HFFc6 (cell line): ENCODE measurements at places on chromosomes 1 and 21.
A peak's percentile ranks its signal among the peaks of the same experiment; 100 is the strongest.

DNA sequence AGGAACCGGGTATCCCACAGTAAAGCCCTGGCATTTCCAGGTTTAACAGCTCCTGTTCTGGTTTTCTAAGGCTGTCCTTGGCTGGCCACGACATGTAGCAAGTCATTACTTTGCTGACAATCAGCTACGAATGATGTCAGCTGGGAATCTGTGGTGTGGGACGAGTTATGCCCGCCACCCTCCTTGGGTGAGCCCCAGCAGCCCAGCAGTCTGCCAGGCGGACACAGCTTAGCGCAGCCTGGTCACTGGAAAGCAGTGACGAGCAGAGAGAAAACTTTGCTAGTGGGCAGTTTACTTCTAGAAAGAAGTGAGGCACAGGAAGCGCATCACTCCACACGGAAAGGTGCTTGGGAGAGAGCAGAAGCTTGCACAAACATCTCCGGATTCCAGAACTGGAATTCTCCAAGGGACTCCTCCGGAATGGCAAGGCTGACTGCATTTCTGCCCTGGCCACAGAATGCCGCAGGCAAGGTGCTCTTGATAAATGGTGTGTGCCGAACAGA, 15.5 kb upstream of the ZNF436 start:
- no peak for DNase-seq
- peak overlapping the region; percentile 80 for H3K27ac ChIP-seq
- peaks cover 5% of the 10 kb centered on the region; the same call in 1 of the 2 replicates for H3K36me3 ChIP-seq

DNA sequence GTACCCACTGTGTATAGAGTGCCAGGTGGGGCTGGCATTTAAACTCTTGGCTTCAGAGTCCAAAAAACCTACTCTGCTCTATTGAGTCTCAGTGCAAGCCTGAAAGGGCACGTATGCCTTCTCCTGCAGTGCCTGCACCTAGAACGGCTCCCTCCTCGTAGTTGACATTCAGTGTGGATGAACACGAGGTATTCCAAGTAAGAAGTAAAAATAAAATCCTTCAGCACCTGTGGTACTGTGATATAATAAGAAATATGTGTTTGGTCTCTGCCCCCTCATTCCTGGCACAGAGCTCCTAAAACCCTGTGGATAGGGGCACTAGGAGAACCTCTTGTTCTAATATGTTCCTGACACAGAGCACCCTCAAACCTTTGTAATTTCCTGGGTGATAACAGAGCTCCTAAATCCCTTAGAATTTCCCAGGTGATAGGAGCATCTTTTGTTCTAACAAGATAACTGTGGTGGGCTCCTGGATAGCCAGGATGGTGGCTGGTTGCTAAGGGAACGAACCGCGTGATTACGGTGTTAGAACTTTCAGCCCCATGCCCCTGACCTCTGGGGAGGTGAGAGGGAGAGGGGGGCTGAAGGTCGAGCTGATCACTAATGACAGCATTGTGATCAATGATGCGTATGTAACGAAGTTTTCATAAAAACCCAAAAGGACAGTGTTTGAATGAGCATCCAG, 16.8 kb downstream of the UCK2 start:
- no peak for DNase-seq
- H3K4me1 ChIP-seq, result peaks cover 57% of the 10 kb centered on the region
- no peak overlapping the region for H3K4me3 ChIP-seq
- no peak overlapping the region for H3K27ac ChIP-seq
- peaks cover 11% of the 10 kb centered on the region for H3K36me3 ChIP-seq
- 0 out of 2 replicates have a peak, but pooled peaks cover 2% of the 10 kb centered on the region for H3K27me3 ChIP-seq

GRCh38 chr21:37036177-37036576, 29.7 kb downstream of the RIPPLY3 start:
- H3K27me3 ChIP-seq, result no peaks in the 10 kb centered on the region; the same call in none of the 2 replicates
- no peak overlapping the region for H3K4me3 ChIP-seq
- H3K36me3 ChIP-seq, result no peaks in the 10 kb centered on the region
- no peak overlapping the region for H3K27ac ChIP-seq
- DNase-seq, result no peak
- H3K4me1 ChIP-seq, result peaks cover 12% of the 10 kb centered on the region

GRCh38 chr1:43453442-43454269, at the start of gene HYI:
Gene HYI, minus strand, starts transcription at chr1:43453931. Its CDS starts 138 bp downstream, at chr1:43453793.
- peak within 1 kb of the TSS; percentile 84 for H3K27ac ChIP-seq
- peaks cover 33% of the 10 kb centered on the region for H3K4me1 ChIP-seq
- H3K36me3 ChIP-seq, result peaks cover 50% of the 10 kb centered on the region
- H3K27me3 ChIP-seq, result peaks cover 15% of the 10 kb centered on the region
- H3K4me3 ChIP-seq, result peak within 1 kb of the TSS; percentile 89

DNA sequence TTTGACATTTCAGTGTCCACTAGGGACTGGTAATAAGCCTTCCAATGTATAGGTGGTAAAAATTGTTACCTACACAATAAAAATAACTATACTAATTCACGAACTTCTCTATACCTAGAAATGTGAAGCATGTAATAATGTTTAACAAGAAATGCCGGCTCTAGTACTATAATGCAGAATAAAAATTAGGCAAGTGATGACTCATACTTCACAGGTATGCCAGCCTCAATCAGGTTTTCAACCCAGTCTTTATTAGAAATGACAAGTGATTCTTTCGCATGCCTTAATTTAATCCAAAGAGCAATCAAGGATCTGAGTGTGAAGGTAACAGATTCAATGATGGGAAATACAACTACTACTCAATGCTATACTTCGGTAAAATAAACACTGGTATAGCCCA, 134.9 kb downstream of the RERE start:
- H3K4me1 ChIP-seq, result peaks cover 23% of the 10 kb centered on the region
- H3K27ac ChIP-seq, result no peak overlapping the region
- no peak overlapping the region for H3K4me3 ChIP-seq
- DNase-seq, result no peak
- no peaks in the 10 kb centered on the region for H3K27me3 ChIP-seq

GRCh38 chr1:87386217-87386790, 57.6 kb downstream of the LMO4 start:
- no peak for DNase-seq
- no peaks in the 10 kb centered on the region for H3K36me3 ChIP-seq
- H3K27ac ChIP-seq, result no peak overlapping the region

DNA sequence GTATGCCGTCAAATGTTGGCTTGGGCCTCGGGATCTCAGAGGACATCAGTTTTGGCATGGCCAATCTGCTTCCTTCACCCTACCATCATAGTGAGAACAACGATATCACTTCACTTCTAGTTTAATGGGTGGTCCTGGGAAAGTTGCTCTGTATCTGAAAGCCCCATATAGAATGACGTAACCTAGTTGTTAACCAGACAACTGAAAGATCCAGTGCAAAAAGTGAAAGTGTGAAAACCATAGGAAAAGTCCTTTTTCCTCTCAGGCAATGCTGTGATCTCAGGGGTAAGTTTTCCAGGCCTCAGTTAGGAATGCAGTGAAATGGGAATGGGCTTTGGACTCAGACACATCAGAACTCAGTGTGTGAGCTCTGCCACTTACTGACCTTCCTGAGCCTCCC, 18.6 kb upstream of the ATP1B1 start:
- peaks cover 15% of the 10 kb centered on the region; the same call in 1 of the 2 replicates for H3K4me1 ChIP-seq
- no peak overlapping the region for H3K4me3 ChIP-seq
- H3K36me3 ChIP-seq, result no peaks in the 10 kb centered on the region
- H3K27me3 ChIP-seq, result no peaks in the 10 kb centered on the region

- H3K4me1 ChIP-seq, result peaks cover 31% of the 10 kb centered on the region
- no peak for DNase-seq
- no peak overlapping the region for H3K27ac ChIP-seq
- H3K4me3 ChIP-seq, result no peak overlapping the region
- H3K36me3 ChIP-seq, result peaks cover 17% of the 10 kb centered on the region
These were observed 3.4 kb downstream of the KIAA0319L start for GRCh38 chr1:35553851-35554250.

DNA sequence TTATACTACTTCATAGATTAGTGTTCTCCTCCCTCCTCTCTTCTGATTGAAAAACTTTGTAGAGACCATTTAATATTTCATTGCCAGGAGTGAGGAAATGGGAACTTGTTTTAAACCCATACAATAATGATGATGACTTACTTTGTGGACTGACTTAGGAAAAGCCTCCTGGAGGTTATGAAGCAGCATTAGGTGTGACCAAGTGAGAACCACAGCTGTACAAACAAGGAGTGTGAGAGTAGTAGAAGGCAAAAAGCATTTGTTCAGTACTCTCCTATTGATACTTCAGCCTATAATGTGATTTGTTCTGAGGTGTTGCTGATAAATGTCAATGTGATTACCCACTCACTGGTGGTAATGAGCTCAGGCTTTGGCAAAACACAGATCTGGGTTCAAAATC, 8.4 kb downstream of the TIPRL start:
- H3K4me3 ChIP-seq, result no peak overlapping the region
- peaks cover 7% of the 10 kb centered on the region; the same call in 1 of the 2 replicates for H3K4me1 ChIP-seq
- no peak for DNase-seq
- no peaks in the 10 kb centered on the region; the same call in 1 of the 2 replicates for H3K27me3 ChIP-seq
- H3K36me3 ChIP-seq, result peaks cover 5% of the 10 kb centered on the region; the same call in 1 of the 2 replicates

GRCh38 chr1:73644198-73644597, 553.8 kb downstream of the LRRIQ3 start:
- no peak for DNase-seq
- peaks cover 2% of the 10 kb centered on the region; the same call in 1 of the 2 replicates for H3K36me3 ChIP-seq
- no peak overlapping the region for H3K4me3 ChIP-seq

- peaks cover 25% of the 10 kb centered on the region for H3K27me3 ChIP-seq
- peak overlapping the region; percentile 38; the same call in 1 of the 2 replicates for H3K4me3 ChIP-seq
These were observed 35.6 kb upstream of the WASF2 start for GRCh38 chr1:27525296-27526272.

- no peak overlapping the region for H3K4me3 ChIP-seq
- peak; percentile 71 for DNase-seq
- peaks cover 16% of the 10 kb centered on the region for H3K4me1 ChIP-seq
- H3K27me3 ChIP-seq, result peaks cover 3% of the 10 kb centered on the region
These were observed 26.5 kb downstream of the RIPPLY3 start for GRCh38 chr21:37032877-37033471.

DNA sequence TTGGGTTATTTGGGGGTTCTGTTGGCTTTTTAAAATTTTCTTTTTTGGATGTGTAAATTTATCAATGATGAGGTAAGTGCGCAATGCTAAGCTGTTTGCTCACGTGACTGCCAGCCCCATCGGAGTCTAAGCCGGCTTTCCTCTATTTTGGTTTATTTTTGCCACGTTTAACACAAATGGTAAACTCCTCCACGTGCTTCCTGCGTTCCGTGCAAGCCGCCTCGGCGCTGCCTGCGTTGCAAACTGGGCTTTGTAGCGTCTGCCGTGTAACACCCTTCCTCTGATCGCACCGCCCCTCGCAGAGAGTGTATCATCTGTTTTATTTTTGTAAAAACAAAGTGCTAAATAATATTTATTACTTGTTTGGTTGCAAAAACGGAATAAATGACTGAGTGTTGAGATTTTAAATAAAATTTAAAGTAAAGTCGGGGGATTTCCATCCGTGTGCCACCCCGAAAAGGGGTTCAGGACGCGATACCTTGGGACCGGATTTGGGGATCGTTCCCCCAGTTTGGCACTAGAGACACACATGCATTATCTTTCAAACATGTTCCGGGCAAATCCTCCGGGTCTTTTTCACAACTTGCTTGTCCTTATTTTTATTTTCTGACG, 3.1 kb downstream of the OLIG2 start:
- H3K27me3 ChIP-seq, result peaks cover 76% of the 10 kb centered on the region
- H3K36me3 ChIP-seq, result no peaks in the 10 kb centered on the region
- no peak for DNase-seq
- no peaks in the 10 kb centered on the region for H3K4me1 ChIP-seq
- H3K4me3 ChIP-seq, result no peak overlapping the region; the same call in 1 of the 2 replicates

DNA sequence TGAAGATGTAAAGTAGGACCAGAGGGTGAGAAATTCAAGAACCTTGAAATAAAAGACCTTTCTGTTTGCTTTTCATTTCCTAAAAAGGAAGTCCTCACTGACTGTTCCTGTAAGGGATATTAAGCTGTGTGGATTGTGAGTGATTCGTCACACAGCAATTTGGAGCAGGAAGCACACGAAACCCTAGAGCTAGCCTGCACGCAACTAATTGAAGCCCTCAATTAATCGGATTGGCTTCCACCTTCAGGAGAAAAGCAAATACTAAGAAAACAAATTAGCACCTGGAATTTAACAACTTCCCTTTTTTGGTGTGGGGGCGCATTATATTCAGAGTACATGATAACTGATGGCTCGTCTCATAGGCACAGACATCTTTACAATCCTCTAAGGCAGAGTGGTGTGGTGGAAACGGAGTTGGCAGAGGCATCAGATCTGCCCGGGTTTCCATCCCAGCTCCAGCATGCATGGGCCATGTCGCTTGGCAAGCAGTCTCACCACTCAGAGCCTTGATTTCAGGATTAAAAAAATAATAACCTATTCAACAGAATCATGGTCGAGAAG, 95.2 kb downstream of the KCNJ15 start:
- H3K36me3 ChIP-seq, result peaks cover 3% of the 10 kb centered on the region; the same call in 1 of the 2 replicates
- peak overlapping the region; percentile 53 for H3K4me3 ChIP-seq
- peak; percentile 74 for DNase-seq
- peaks cover 35% of the 10 kb centered on the region for H3K4me1 ChIP-seq
- H3K27ac ChIP-seq, result peak overlapping the region; percentile 91

GRCh38 chr1:98327220-98327861, 334.2 kb upstream of the SNX7 start:
- H3K27ac ChIP-seq, result peak overlapping the region; percentile 82
- H3K27me3 ChIP-seq, result no peaks in the 10 kb centered on the region; the same call in 1 of the 2 replicates
- H3K4me3 ChIP-seq, result peak overlapping the region; percentile 60
- DNase-seq, result peak; percentile 63
- H3K4me1 ChIP-seq, result peaks cover 95% of the 10 kb centered on the region
- H3K36me3 ChIP-seq, result peaks cover 9% of the 10 kb centered on the region; the same call in 1 of the 2 replicates

GRCh38 chr21:26169611-26170470, 729 bp downstream of the APP start:
- H3K36me3 ChIP-seq, result peaks cover 6% of the 10 kb centered on the region
- peaks cover 50% of the 10 kb centered on the region for H3K4me1 ChIP-seq
- DNase-seq, result peak; percentile 39
- peaks cover 3% of the 10 kb centered on the region for H3K27me3 ChIP-seq

GRCh38 chr21:37478794-37479193, 112.2 kb downstream of the DYRK1A start:
- H3K4me1 ChIP-seq, result peaks cover 21% of the 10 kb centered on the region
- no peak overlapping the region for H3K4me3 ChIP-seq
- peaks cover 20% of the 10 kb centered on the region for H3K36me3 ChIP-seq
- no peak overlapping the region for H3K27ac ChIP-seq
- DNase-seq, result no peak

GRCh38 chr1:55575571-55576279, 360.6 kb upstream of the USP24 start:
- no peak for DNase-seq
- no peak overlapping the region for H3K27ac ChIP-seq
- H3K27me3 ChIP-seq, result peaks cover 2% of the 10 kb centered on the region; the same call in 1 of the 2 replicates
- peaks cover 46% of the 10 kb centered on the region for H3K4me1 ChIP-seq
- H3K36me3 ChIP-seq, result no peaks in the 10 kb centered on the region

DNA sequence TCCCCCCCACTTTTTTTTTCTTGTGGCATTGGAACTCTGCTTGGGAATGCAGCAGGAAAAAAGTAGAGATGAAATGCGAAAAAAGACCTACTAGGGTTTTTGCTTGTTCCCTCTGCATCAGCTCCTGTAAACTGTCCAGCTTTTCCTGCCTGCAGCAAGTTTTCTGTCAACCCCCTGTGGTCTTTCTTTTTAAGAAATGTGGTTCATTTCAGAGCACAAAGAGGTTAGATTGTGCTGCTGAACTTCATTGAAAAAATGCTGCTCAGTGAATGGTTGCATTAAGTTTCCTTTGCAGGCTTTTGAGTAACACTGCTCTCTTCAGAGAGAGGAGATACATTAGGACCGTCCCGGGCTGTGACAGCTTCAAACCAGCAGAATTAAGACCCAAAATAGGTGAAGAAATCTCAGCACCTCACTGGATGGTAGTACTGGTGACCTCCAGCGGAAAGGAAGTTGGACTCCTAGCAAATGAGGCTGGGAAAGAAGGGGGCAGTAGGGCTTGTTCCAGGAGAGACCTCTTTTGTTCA, 80.7 kb downstream of the NDUFS5 start:
- H3K4me1 ChIP-seq, result peaks cover 34% of the 10 kb centered on the region
- DNase-seq, result no peak
- H3K36me3 ChIP-seq, result no peaks in the 10 kb centered on the region; the same call in 1 of the 2 replicates
- no peak overlapping the region for H3K27ac ChIP-seq
- H3K4me3 ChIP-seq, result no peak overlapping the region
